ENCODE measurements at places on chromosomes 7 and 10.

DNA sequence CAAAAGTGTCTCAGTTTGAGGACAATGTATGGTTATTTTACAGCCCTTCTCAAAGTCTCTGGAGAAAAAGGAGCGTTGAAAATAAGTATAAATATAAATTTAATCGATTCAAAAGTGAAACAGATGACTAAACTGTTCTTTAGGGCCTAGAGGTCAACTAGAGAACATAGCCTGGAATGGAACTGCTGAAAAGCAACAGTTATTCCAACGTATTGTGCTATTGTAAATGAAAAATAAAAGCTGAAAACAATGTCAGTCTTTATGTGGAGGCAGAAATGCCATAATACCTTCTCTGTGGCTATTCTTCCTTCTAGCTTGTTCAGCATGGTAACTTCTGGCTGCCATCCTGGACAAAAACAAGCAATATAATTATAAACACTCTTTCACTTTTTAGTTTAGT, 362.5 kb downstream of the ARL4A start:
- DNase-seq: no peak

DNA sequence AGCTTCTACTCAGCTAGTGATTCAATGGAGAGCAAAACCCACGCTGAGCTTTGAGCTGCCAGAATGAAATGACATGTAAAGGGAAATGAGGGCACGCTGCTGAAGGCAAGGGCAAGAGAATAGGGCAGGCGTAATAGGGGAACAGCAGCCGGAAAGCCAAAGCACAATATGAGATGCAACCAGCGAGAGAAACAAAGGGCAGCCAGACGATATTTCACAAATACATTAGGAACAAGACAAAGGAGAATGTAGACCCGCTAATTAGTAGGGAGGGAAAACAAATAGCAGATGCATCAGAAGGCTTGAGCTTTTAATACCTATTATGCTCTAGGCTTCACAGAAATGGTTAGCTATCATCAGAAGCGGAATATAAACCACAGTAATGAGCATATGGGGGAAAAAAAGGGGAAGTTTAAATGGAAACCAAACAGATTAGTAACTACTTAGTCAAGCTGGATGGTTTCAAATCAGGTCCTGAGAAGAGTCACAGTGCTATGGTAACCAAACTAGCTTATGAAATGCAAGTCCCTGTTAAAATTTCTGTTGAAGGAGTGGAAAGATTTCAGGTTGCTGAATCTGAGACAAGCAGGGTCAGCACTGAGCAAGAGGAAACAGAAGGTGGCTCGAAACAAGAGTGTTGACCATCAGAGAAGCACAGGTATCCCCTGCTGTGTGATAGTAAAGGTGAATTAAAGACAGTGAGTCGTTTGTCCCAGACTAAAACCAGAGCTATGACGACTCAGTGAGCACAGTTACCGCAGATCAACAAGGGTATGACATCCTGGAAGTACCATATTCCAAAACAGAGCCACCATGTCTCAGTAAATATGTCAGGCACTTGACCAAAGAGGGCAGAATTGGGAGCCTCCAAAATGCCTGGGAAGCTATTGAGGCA, 496.9 kb upstream of the CELF2 start:
- no peak for DNase-seq

DNA sequence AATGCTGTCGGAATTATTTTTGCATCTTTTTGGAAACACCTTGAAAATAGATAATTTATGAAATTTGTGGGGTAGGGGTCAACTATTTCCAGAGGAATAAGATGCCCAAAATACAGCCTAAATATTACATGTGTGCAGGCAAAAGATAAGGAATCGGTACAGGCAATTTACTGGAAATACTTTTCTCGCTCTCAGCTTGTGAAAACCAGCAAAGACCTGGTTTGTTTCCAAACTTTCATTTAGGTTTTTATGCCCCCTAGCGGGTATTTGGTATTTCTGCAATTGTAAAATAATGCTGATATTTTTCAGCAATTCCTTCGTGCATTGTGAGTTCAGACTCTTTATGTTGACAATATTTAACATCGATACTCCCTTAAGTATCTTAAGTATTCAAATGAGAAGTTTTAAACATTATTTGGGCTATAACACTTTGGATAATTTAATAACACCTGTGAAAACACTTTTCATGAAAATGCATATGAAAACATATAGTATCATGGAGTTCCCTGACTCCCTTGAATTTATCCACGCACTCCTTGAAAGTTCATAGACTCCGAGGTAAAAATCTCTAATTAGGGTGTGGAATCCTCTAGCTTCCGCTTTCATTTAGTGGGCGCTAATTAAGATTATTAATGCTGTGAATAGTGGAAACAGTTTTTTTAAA, 132.4 kb downstream of the TSPAN12 start:
- DNase-seq: peak; percentile 2

DNA sequence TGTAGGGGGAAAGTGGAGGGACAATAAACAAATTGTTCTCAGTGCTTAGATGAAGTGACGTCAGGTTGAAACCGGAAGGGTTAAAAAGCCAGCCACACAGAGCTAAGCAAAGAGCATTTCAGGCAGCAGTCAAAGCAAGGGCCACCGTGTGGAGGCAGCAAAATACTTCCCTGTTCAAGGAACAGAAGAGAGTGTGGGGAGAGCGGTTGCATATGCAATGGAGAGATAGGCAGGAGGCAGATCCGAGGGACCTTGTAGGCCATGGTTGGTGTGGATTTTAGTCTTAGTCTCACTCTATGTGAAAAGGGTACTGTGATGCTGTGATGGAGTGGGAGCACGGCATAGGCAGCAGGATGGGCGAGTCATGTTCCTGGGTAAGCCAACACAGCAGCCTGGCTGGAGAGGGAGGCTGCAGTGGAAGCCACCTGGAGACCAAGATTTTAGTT, 3.8 kb upstream of the STN1 start:
- DNase-seq: no peak

DNA sequence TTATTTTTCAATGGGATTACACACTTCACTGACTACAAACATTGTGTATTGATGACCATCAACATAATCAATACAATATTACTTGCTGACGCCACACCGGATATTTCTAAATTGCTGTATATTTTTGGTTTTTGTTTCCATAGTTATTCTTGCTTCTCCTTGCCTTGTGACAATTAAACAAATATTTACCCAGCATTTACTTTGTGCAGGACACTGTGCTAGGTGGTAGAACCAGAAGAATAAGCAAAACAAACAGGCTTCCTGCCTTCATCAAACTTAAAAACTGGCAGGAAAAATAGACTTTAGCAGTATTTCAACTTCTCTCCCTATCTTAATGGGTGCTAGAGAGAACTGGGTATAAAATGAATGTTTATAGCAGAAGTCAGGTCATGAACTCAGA, 50.6 kb downstream of the ZNF277 start:
- DNase-seq: no peak

- DNase-seq: no peak
These were observed 91.3 kb downstream of the KIAA1549 start for GRCh38 chr7:138889582-138890498.

- no peak for DNase-seq
These were observed 458.1 kb downstream of the RPS24 start for GRCh38 chr10:78491812-78492211.

DNA sequence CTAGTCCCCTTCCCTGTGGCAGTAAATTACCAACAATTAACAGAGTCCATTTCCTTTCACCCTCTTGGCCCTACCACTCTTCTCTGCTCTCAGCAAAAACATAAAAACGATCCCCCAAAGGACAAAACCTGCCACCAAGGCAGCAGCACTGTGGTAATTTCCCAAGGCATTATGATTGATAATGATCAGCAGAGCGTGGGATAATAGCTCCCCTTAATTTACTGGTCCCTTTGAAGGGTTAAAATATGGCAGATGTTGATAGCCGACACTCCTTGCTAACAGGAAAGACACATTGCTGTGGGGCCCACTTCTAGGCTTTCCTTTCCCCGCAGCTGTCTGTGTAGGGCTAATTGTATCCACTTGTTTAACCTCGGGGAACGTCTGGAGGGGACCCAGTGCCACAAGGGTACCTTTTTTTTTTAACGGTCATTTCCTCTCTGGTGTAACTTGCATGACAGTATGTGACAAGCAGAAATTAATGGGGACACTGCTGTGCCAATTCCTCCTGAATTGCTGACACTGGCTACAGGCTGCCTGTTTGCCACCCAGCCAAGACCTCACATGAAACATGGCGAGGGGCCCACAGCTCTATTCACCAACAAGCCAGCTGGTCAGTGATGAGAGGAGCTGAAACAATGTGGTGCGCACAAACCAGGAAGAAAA, 81.3 kb downstream of the CDK6 start:
- no peak for DNase-seq

DNA sequence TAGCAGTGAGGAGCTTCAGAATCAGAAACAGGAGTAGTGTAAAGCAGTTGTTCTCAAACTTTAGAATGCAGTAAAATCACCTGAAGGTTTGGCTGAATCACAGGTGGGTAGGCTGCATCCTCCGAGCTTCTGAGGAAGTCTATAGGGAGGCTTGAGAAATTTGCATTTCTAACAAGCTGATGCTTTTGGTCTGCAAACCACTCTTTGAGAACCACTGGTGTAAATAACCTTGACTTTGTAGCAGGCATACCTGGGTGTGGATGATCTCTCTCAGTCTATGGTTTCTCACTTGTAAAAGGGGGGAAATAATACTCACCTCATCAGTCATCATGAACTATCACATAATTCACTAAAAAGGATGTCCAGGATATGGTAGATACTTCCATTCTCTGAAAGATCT, 118.1 kb downstream of the SRI start:
- DNase-seq: no peak

DNA sequence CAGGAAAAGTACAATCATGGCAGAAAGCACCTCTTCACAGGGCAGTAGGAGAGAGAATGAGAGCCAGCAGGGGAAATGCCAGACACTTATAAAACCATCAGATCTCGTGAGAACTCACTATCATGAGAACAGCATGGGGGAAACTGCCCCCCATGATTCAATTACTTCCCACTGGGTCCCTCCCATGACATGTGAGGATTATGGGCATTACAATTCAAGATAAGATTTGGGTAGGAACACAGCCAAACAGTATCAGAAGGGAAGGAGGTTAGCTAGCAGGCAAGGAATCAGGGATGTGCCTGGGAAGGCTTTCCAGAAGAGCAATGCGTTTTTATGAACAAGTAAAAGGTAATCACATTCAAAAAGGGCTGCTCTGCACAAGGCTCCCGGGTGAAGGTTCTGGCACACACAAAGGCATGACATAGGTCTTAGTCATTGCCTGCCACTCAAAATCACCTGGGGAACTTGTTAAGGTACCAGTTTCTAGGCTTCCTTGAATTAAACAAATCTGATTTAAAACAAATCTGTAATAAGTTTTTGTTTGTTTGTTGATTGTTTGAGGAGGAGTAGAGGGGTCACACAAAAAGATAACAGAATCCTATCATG, 40.9 kb downstream of the BMPER start:
- DNase-seq: no peak

DNA sequence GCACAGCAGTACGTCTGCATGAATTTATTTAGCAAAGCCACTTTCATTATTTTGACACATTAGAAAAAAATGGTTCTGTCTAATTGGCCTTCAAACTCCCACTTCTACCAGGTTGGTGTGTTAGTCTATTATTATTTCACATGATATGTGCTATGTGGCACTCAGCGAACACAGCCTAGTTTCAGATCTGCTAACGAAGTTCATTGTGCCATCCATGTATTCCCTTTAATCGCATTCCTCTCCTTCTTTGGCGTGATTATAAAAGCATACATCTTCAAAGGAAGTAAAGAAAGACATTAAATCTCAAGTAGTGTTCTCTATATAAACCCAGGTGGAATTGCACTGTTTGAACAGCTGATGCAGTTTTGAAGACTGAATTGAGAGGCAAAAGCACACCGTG, 96.4 kb upstream of the CACNA2D1 start:
- DNase-seq: no peak

GRCh38 chr10:80144067-80144695, 11.7 kb downstream of the PLAC9 start:
- peak; percentile 12 for DNase-seq

DNA sequence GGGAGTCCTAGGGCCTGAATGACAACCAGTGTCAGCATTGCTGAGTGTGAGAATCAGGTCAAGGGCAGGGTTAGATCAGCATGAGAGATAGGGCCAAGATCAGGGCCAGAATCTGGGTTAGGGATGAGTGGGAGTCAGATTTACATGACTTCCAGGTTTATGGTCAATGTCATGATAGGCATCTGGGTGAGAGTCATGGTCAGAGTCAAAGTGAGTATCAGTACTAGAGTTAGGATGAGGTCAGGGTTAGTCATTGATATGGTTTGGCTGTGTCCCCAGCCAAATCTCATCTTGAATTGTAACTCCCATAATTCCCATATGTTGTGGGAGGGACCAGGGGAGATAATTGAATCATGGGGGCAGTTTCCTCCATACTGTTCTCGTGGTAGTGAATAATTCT, 12.3 kb downstream of the MRPS24 start:
- no peak for DNase-seq

- DNase-seq: no peak
These were observed 574.3 kb downstream of the TCERG1L start for GRCh38 chr10:130737186-130737585.

GRCh38 chr10:100746784-100747455, 1.5 kb downstream of the PAX2 start:
- DNase-seq: no peak

Data from CD4-positive, alpha-beta T cell treated with Interleukin-15 for 4 hours (primary cell).